ENCODE measurements at places on chromosomes 1 and 21. TPM values are rescaled to one million over a fixed set of nuclear protein-coding genes. Genes with fewer than 3 reads are reported as not detected.

TAS1R1 gene
- not detected for total RNA-seq

SPRR2E gene
- total RNA-seq: not detected

IRF6 gene
- 40.0 TPM for total RNA-seq

S100A2 gene
- total RNA-seq: 20.7 TPM

INKA2 gene
- 16.6 TPM for total RNA-seq
